ENCODE measurements at places on chromosomes 2 and 18.

DNA sequence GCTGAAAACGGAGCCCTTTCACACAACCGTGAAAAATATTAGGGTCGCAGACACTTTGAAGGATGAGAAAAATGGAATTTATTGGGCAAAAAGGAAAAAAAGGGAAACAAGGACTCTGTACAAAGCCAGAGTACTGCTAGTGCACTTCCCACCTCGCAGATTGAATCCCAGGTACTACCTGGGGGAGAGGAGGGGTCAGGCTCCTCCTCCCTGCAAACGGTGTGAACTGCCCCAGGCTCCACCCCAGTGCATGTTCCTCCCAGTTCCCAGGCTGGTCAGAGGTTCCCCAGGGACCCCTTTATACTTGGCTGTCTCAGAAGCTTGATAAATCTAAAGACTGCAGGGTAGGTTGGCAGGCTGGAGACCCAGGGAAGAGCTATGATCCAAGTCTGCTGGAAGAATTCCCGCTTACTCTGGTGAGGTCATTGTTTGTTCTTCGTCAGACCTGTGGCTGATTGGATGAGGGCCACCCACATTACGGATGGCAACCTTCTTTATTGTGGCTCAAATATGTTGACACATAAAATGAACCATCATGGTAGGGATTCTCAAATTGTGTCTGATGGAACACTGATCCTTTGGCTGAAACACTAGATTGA lies 290.4 kb upstream of the POU3F3 start:
- no peak for DNase-seq

GRCh38 chr18:32048507-32049091 lies 30.0 kb downstream of the RNF125 start:
- peak; percentile 55 for DNase-seq

DNA sequence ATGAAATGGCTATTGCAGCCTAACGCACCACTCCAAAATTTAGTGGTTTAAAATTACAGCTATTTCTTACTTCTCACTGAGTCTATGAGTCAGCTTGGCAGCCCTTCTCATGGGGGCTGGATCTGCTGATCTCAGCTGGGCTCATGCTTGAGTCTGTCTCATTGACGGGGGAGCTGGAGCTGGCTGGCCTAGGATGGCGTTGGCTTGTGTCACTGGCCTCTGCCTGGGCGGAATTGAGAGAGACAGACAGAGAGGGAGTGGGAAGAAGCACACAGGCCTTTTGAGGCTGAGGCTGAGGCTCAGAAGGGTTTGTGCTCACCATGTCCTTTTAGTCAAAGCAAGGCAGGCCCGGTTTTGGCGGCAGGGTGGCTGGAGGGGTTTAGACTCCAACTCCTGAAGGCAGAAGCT lies 412.1 kb upstream of the MYT1L start:
- DNase-seq, result peak; percentile 61

GRCh38 chr2:200523158-200523557 lies 2.8 kb upstream of the SGO2 start:
- DNase-seq, result no peak

GRCh38 chr18:74499633-74500032 lies 3.5 kb downstream of the CNDP2 start:
- DNase-seq, result no peak

GRCh38 chr18:39835303-39836030 lies 2119.6 kb upstream of the PIK3C3 start:
- no peak for DNase-seq

- no peak for DNase-seq
Observed at GRCh38 chr2:126899616-126900185, 1.0 kb downstream of the TEX51 start.

- no peak for DNase-seq
Observed at GRCh38 chr18:65527879-65528633, 222.8 kb upstream of the CDH7 start.

Data from left lung (tissue), 14 donors.